ENCODE measurements at places on chromosomes 2 and 18. TPM values are rescaled to one million over a fixed set of nuclear protein-coding genes. Genes with fewer than 3 reads are reported as not detected.

DNA sequence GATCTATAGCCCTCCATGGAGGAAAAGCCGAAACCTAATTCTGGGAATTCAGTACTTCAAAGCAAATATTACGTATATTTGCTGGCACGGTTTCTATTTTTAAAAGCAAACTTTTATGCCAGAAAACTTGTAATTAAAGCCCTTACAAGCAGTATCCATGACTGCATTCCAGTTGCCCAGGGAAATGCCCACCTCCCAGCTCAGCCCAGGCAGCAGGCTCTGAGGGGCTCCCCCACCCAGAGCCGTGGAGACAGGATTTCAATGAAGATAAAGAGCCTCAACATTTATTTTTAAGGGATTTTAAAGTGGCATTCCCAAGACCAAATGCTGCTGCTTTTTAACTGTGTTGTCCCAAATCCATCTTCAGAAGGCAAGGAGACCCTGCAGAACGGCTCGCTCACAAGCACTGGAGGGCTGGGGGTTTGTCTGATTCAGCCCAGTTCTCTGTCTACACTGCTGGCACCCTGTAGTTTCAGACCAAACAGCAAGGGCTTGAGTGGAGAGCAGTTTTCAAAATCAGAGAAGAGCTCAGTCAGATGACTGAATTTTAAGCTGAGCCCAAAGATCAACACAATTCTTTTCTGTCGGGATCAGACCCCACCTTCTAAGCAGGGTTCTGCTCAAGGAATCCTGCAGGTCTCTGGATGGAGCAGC is 105.1 kb downstream of the KCNF1 start:
- DNase-seq: no peak

- no peak for DNase-seq
These were observed 23.0 kb upstream of the MSGN1 start for GRCh38 chr2:17793296-17793695.

GRCh38 chr2:192148241-192148619 is 46.5 kb downstream of the TMEFF2 start:
- DNase-seq: no peak

The HADHB gene
- total RNA-seq: 106 TPM

The NCKAP5 gene
- 0.10 TPM for total RNA-seq

DNA sequence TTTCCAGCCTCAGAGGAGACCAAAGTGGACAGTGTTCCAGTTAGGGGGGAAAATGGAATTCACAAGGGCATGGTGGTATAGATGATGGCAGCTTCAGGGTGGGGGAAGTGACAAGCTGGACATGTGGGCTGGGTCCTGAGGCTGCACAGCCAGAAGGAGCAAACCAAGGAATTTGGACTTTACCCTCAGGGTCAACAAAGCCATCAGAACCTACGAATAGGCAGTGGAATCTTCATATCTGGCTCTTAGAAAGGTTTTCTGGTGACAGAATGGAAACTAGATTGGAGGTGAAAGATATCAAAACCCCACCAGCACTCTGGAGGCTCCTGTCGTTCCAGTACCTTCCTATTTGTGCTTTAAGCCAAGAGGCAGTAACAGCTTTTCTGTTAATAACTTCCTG is 127.1 kb downstream of the SETBP1 start:
- no peak for DNase-seq

The EMILIN1 gene
- 0.31 TPM for total RNA-seq

The CRYGC gene
- total RNA-seq: not detected

GRCh38 chr2:239230318-239231052 is 170.3 kb downstream of the HDAC4 start:
- no peak for DNase-seq

DNA sequence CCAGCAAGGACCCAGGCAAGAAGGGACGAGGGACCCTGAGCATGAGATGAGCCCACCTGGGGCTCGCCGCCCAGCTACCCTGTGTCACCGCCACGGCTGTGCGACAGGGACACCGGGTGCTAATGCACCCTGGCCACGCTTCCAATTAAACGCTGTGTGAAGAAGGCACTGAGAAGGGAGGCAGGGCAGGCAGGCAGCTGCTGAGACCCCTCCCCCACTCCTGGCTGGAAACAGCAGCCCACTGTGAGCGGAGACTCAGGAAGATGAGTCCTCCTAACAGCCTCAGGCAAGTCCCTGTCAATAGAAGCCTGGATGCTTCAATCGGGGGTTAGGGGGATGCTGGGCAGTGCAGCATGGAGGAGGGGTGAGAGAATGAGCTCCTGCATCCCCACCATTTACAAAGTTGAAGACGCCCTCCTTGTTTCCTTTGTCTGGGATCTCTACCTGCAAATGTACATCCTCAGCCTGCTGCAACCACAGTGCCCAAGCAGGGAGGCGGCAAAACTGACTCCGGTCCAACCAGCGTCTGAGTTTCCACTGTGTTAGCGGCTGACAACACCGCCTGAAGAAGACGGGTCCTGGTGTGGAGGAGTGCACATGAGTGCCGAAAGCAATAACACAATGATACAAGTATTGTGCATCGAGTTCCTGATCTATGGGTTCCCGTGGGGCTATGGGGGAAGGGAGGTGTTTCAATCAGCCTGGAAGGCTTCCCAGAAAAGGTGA is 12.8 kb downstream of the TMEM163 start:
- no peak for DNase-seq

DNA sequence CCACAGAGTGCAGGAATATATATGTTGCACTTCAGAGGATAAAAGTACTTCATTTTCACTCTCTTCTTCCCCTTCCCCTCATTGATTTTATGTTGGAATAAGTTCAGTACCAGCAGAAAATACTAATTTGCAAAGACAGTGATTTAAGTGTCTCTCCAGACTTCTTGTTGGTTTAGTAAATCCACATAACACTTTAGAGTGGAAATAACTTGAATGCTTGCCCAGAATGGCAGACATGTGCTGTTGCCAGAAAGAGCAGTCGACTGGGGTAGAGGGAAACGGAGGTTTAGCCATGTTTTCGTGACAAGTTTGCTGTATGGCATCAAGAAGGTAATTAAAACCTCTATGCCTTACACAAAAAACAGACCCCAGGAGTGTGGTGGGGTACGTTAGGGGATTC is 246.0 kb upstream of the CXCR4 start:
- DNase-seq: no peak

GRCh38 chr2:40760071-40760666 is 308.3 kb upstream of the SLC8A1 start:
- peak; percentile 36 for DNase-seq

- no peak for DNase-seq
These were observed 64.8 kb downstream of the CALCRL start for GRCh38 chr2:187383043-187383800.

- DNase-seq: no peak
These were observed 128.5 kb downstream of the SPTBN1 start for GRCh38 chr2:54584598-54584997.

The MIB1 gene
- total RNA-seq: 66.3 TPM

GRCh38 chr2:169619946-169620345 is 35.8 kb downstream of the PPIG start:
- no peak for DNase-seq

GRCh38 chr18:30971338-30971956 is 71.1 kb downstream of the DSC3 start:
- no peak for DNase-seq

- no peak for DNase-seq
These were observed 15.4 kb downstream of the TGOLN2 start for GRCh38 chr2:85312404-85312803.

DNA sequence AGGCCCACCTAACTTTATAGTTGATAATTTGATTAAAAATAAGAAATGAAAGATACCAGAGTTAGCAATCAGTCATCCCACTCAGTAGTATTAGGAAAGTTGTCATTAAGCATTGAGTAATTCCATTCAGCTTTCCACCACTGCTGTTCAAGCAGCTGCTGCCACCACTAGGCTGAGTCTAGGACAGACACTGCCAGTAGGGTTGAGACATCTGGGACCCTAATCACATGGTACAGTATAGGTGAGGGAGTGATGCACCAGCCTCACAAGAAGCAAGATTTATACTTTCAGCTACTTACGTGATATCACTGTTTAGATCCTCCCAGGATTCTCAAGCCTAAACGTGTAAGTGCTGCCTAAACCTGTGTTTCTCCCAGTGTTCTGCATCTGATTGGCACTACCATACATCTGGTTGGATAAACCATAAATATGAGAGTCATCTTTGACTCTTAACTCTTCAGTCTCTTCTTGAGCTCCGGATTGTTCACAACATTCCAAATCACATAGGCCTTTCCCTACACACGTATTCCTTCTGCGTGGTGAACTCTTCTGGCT is 3.2 kb downstream of the UBXN4 start:
- DNase-seq: no peak

The IL1RL1 gene
- total RNA-seq: 0.15 TPM

- DNase-seq: no peak
These were observed 28.2 kb downstream of the CYTIP start for GRCh38 chr2:157415591-157416101.

GRCh38 chr2:69208023-69208595 is 178.9 kb downstream of the GFPT1 start:
- no peak for DNase-seq

The ZBTB7C gene
- total RNA-seq: 0.03 TPM

The CD8A gene
- total RNA-seq: 0.41 TPM

The GNLY gene
- not detected for total RNA-seq

The TMEM150A gene
- 30.4 TPM for total RNA-seq

The ACMSD gene
- total RNA-seq: not detected

DNA sequence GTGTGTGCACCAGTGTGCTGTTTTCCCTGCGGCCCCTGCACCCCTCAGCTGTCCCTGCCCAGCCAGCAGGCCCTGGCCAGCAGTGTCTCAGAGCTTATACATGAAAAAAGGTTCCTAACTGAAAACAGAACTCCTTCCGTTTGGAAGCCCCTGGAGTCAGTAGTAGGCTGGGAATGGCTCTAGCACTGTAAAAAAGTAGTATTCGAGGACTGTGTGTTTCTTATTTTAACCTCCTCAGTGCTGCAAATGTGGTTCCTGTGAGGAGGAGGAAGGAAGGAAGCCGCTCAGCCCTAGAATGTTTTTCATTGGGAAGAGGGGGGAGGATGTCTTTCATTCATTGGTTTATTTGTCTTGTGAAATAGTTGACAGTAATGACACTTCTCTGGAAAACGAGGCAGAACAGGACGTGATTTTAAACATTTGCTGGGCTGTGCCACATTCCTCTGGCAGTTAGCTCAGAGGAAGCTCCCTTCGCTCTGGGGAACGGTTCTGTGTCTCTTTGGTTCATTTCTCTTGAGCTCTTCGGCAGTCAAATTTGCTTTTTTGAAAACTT is 103.5 kb downstream of the SPTBN1 start:
- no peak for DNase-seq

GRCh38 chr2:206452242-206452641 is 8.9 kb downstream of the ADAM23 start:
- no peak for DNase-seq

DNA sequence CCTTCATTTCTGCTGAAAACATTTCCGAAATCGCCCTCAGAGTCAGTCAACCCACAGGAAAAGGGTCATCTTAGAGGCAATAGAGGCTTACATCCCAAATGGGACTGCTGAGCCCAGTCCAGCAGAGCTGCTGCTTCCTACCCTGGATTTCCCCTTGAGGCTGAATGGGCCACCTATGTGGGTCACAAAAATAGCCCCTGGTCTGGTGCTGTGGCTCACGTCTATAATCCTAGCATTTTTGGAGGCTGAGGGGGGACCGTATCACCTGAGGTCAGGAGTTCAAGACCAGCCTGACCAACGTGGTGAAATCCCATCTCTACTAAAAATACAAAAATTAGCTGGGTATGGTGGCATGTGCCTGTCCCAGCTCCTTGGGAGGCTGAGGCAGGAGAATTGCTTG is 49.3 kb downstream of the ADNP2 start:
- no peak for DNase-seq

- DNase-seq: no peak
These were observed 189.7 kb downstream of the LRRTM1 start for GRCh38 chr2:80114812-80115211.

DNA sequence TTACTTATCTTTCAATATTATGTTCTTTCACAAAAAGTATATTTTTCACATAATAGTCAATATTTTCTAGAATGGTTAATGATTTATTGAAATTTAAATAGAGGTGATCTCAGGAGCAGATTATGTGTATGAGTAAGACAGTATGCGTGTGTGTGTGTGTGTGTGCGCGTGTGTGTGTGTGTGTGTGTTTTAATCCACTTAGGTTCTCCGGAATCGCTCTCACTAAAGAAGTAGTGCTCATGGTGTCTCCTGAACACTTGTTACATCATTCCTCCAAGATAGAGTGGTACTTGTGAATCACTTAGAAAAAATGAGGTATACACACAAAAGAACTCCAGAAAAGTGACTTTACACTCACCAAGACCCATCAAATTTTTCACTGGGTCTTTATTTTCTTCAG is 91.0 kb upstream of the KCNH7 start:
- no peak for DNase-seq

The SCN9A gene
- 0.10 TPM for total RNA-seq

DNA sequence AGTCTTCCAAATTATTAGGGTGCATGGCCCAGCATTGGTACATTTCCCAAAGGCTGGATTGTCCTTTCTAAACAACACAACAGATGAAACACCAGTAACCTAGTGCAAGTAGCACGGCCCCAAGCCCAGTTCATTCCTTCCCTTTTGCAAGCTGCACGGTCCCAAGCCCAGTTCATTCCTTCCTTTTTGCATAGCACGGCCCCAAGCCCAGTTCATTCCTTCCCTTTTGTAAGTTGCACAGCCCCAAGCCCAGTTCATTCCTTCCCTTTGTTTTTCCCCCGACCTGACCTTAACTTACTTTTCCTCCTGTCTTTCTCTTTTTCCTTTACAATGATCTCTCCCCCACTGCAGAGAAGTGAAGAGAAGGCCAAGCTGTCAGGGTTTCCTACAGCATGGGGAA is 60.9 kb downstream of the C18orf63 start:
- no peak for DNase-seq

GRCh38 chr2:42135381-42136312 is 33.5 kb upstream of the EML4 start:
- DNase-seq: no peak

The LINC00305 gene
- total RNA-seq: not detected

The C2orf49 gene
- total RNA-seq: 20.0 TPM

DNA sequence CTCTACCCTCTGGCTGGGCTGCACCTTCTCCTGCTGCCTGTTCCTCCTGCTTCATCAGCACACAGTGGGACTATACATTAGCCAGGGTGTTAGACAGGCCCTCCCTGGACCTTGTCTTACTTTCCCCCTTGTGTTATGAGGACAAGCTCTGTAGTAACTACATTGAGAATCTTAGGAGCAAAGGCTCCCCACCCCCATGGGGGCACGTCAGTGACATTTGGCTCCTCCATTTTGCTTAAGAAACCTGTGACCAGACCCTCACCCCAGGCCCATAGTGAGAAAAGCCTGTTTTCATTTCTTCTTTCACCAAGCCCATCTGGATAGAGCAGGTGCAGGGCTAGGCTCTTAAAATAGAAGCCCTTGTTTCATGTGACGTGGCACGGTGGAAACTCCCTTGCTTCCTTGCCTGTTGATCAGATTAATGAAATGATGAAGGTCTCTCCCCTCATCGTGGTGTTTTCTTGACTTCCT is 146.7 kb downstream of the RPIA start:
- no peak for DNase-seq

DNA sequence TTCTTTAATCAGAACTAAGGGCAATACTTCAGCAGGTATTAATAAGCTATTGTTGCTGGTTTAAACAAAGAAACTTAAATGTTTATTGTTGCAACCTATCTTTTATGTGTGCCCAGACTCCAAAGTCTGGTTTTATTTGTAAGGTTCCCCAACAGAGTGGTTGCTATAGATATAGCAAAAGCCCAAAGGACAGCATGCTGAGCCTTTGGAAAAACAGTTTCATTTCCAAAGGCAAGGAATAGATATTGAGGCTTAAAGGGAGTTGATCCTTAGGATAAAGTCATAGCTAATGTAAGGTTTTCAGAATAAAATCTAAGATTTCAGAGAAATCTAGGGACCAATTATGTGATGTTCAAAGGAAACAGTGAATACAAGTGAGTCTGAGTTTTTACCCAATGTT is 413.2 kb upstream of the SLC14A2 start:
- DNase-seq: no peak

The PARD6G gene
- total RNA-seq: 5.2 TPM

All from Panc1 (cell line).